Stimulated activated effector memory CD8-positive, alpha-beta T cell treated with anti-CD3 and anti-CD28 coated beads, Interleukin-12 subunit alpha, Interleukin-12 subunit beta, amount 100 ng/mL, for 72 hours (primary cell): ENCODE measurements at places on chromosomes 3 and 15.

DNA sequence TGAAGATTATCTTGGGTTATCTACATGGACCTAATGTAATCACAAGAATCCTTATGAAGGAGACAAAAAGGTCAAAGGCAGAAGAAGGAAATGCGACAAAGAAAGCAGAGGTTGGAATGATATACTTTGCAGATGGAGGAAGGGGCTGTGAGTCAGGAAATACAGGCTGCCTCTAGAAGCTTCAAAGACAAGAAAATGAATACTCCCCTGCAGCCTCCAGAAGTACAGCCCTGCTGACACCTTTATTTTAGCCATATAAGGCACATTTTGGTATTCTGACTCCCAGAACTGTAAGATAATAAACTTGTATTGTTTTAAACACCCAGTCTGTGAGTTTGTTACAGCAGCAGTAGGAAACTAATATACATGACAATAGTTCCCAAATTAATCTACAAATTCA lies 58.6 kb downstream of the SIDT1 start:
- DNase-seq = no peak

DNA sequence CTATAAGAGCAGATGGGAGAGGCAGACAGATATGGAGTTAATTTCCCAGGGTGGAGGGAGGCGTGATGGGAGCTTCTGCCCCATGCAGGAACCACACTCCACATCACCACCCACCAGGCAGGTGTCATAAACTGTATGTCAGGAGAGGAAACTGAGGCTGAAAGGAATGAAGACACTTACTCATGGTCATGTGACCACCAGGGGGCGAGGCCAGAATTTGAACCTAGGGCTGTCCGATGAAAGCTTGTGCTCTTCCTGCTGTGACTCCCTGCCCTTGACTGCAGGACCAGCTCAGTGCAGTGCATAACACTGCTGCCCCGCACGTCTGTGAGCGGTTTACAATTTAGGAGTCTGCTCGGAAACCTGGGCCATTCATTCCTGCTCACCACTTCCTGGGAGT lies 28.8 kb downstream of the NUP210 start:
- no peak for DNase-seq

GRCh38 chr3:14186854-14187458 lies 8.3 kb downstream of the LSM3 start:
- DNase-seq = no peak

GRCh38 chr3:87553058-87553457 lies 276.7 kb upstream of the POU1F1 start:
- DNase-seq = no peak

- no peak for DNase-seq
These were observed 62.7 kb downstream of the GRIP2 start for GRCh38 chr3:14477311-14477935.

- DNase-seq = no peak
These were observed 7.9 kb downstream of the SCN5A start for GRCh38 chr3:38641461-38642110.

DNA sequence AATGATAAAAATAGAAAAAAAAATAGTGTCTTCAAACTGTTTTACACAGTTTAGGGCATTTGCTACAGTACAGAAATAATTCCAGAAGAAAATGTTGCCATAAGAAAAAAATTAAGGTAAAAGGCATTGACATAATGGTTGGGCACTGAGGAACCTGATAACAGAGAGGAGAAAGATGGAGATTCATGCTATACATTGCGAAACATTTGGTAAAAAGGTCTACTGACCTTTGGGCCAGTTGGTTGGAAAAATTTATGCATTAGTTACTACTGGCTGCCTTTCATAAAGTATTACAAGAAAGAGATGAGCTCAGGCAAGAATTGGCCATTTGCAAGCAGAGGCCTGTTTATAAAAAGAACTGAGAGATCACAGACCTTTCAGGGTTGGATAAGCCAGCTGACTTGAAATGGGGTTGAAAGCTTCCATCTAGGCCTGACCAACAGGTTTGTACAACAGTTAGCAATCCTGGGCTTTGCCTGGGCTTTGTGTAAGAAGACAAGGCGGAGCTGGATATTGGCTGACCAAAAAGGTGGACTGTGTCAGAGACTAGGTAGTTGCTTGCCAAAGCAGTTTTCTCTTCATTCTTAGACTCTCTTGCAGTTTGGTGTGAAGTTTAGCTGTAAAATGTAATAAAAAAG lies 166.6 kb upstream of the MCTP2 start:
- DNase-seq = no peak

- DNase-seq = no peak
These were observed 2.8 kb upstream of the SEMA3G start for GRCh38 chr3:52447512-52448355.

DNA sequence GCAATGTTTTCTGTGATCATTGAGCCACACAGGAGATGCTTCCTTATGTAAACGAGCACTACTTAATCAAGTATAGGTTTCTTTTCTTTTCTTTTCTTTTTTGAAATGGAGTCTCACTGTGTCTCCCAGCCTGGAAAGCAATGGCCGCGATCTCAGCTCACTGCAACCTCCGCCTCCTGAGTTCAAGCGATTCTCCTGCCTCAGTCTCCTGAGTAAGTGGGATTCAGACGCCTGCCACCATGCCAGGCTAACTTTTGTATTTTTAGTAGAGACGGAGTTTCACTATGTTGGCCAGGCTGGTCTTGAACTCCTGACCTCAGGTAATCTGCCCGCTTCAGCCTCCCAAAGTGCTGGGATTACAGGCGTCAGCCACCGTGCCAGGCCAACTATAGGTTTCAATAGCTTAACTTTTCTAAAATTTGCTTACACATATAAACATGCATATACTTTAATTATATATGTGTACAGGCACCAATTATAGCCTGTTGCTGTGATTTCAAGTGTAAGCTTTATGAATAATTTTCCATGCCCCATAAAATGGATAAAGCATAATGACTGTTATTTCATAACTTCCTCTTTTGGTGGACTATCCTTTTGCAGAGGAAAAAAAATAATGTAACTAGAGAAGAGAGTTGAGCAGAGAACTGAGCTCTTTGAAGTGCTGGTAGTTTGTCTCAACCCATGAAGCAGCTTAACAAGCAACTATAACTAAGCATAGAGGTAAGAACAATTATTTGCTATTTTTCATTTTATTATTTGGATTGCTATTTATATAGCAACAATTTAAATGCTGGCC lies 24.8 kb upstream of the MBNL1 start:
- no peak for DNase-seq

DNA sequence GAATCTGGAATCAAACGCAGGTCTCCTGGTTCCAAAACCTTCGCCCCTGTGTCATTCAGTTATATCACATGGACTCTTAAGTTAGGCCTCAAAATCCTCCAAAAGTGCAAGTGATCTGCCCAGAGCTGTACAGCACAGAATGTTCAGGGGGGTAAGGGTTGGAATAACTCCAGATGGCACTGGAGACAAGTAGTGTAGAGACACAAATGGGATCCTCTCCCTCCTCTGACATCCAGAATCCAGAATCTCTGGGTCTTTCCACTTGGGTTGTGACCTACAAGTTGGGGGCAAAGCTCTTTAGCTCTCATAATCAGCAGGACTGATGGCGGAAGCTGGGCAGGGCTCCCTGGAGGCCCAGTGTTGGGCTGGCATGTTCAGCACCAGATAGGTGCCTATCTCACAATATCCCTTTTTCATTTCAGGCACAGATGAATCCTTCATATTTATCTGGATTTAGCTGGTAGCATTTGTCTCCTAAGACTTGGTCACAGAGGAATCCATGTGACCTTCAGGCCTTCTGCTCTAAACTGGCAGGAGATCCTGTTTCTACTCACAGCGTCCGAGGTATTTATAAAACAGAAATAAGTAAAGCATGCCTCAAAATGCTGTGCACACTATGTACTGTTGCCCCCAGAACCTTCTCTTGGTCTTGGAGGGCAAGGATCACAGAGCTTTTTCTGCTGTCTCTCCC lies 15.4 kb downstream of the ABHD2 start:
- no peak for DNase-seq

GRCh38 chr3:59749291-59749690 lies 699.5 kb upstream of the CFAP20DC start:
- no peak for DNase-seq

- no peak for DNase-seq
These were observed 21.5 kb downstream of the GABRR3 start for GRCh38 chr3:98013411-98014267.

DNA sequence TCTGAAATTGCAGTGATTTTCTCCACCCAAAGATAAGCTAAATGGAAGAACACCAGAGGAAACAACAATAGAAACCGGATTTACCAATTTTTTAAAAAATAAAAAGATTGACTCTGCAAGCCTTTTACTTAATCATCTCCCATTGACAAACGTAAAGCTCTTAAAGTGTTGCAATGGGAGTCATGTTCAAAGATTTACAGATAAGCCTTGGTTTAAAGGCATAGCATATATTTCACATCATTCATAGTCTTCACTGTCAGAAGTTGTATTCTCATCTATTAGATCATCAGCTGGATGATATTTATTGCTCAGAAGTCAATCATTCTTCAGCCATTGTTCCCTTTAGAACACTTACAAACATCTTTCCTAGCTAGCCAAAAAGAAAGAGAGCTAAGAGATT lies 397.6 kb downstream of the GBE1 start:
- no peak for DNase-seq

GRCh38 chr15:33848011-33848410 lies 120.3 kb upstream of the CHRM5 start:
- no peak for DNase-seq

GRCh38 chr15:37789881-37790280 lies 144.6 kb upstream of the TMCO5A start:
- no peak for DNase-seq

DNA sequence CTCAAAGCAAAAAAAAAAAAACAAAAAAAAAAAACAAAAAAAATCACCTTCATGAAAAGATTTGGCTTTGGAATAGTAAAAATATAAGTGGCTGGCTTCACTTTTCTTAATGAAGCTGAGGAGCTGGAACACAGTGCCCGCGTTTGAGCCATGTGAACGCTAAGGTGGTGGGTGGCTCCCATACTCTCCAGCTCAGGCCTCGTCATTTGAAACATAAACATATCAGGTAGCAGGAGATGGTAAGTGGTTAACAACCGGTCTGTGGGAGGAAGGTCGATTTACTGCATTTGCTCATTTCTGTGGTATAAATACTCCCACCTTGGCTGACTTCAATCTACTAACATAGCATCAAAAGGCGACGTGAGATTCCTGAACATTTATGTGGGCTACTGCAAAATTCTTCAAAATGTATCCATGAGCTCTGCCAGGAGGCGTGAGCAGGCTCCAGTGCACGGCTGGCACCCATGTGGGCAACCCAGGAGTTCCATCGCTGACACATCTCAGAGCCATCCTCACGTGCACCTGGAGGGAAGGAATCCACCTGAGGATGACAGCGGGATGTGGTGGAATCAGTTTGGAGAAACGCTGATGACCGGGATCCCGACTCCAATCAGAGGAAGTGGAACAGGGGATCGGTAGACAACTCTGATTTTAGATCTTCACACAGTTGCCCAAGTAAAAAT lies 157.6 kb downstream of the ATP10A start:
- no peak for DNase-seq
